H1 (cell line): ENCODE measurements at places on chromosomes 1 and 21. TPM values are rescaled to one million over a fixed set of nuclear protein-coding genes. Genes with fewer than 3 reads are reported as not detected.

Gene C1orf87
- 0.06 TPM in 1 of 2 replicates, not detected in the other for polyA plus RNA-seq

Gene GNG4
- 95.5 and 121 TPM in 2 replicates for polyA plus RNA-seq

Gene DIO1
- 0.14 and 0.39 TPM in 2 replicates for polyA plus RNA-seq

Gene BATF3
- 6.3 and 6.6 TPM in 2 replicates for polyA plus RNA-seq
